Stimulated activated memory B cell treated with anti-CD40 and anti-IgM and Interleukin-4, amounts not matched to agents 10 μg/mL and 1 μg/mL and 100 μg/mL, for 72 hours (primary cell): ENCODE measurements at places on chromosomes 3 and 15.

- H3K36me3 ChIP-seq = no peaks in the 10 kb centered on the region
- ATAC-seq = no peak
- H3K4me3 ChIP-seq = no peak overlapping the region
These were observed 200.3 kb upstream of the ICE2 start for GRCh38 chr15:60679256-60679655.

DNA sequence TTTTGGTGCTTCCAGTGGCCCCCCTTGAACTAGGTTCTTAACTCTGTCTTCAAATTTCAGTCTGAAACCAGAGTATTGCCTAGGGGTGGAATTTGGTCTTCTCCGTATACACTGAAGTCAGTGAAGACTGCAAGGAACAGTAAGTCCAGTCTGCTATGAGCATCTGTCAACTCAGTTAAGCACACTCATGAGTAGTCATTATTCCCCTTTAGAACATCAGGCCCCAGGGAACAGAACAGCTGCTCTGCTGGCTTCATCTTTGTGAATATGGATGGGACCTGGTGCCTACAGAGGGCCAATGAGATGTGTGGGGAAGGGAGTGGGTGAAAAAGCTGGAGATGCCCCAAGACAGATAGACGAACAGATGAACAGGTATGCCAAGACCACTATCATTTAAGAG, 85.2 kb upstream of the PRR23C start:
- no peak overlapping the region for H3K4me3 ChIP-seq
- no peaks in the 10 kb centered on the region for H3K36me3 ChIP-seq
- H3K4me1 ChIP-seq = no peaks in the 10 kb centered on the region
- H3K27ac ChIP-seq = no peak overlapping the region

- peaks cover 7% of the 10 kb centered on the region for H3K36me3 ChIP-seq
- H3K27ac ChIP-seq = no peak overlapping the region
- peaks cover 55% of the 10 kb centered on the region for H3K4me1 ChIP-seq
- H3K27me3 ChIP-seq = no peaks in the 10 kb centered on the region
- H3K4me3 ChIP-seq = no peak overlapping the region
- ATAC-seq = no peak
These were observed 29.3 kb downstream of the PIAS1 start for GRCh38 chr15:68083463-68083862.

GRCh38 chr3:119659606-119660291, 640 bp downstream of the POPDC2 start:
- H3K36me3 ChIP-seq = peaks cover 42% of the 10 kb centered on the region
- no peaks in the 10 kb centered on the region for H3K27me3 ChIP-seq

DNA sequence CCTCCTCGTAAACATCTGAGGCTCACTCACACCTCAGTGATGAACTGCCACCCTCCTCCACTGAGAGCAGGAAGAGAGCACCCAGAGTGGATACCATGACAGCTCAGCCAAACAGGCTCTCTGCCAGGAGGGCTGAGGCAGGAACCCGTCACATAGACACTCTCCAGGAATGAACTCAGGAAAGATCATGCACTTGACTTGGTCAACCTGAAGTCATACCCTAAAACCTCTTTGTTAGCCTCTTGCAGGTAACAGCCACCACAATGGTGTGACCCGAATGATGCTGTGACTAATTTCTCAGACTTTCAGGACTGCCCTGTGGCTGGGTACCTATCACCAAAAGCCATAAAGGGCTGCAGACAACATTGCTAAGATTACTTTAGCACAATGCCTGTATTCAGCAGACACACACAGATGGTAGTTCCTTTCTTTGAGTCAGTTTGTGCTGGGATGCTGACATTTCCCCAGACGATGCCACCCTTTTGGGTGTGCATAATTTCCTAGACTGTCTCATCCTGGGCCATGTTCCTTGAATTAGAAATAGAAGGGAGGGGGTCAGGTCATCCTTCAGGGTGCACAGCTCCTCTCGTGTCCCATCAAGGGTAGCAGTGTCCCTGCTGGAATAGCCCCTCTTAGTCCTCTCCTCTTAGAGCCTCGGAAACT, 30.3 kb downstream of the CX3CR1 start:
- ATAC-seq = no peak
- H3K27me3 ChIP-seq = no peaks in the 10 kb centered on the region
- H3K4me3 ChIP-seq = no peak overlapping the region

DNA sequence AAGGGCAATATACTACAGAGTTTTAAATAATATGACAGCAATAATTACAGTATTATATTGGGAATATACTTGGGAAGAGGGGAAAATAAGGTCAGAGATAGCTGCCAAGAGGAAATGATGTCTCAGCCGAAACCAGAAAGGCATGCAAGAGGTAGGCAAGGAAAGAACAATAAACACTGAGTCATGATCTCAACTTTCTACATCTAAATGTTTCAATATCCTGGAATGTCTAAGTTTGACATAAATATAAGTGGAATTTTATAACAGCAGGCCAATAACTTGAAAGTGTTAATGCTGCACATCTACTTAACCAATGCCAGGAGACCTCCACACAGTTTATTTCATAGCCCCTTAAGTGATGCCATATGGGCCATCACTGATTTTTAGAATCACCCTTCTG, 99.8 kb upstream of the CPNE4 start:
- no peaks in the 10 kb centered on the region for H3K36me3 ChIP-seq
- no peak for ATAC-seq
- peaks cover 29% of the 10 kb centered on the region for H3K27me3 ChIP-seq
- H3K4me3 ChIP-seq = no peak overlapping the region
- H3K27ac ChIP-seq = no peak overlapping the region

DNA sequence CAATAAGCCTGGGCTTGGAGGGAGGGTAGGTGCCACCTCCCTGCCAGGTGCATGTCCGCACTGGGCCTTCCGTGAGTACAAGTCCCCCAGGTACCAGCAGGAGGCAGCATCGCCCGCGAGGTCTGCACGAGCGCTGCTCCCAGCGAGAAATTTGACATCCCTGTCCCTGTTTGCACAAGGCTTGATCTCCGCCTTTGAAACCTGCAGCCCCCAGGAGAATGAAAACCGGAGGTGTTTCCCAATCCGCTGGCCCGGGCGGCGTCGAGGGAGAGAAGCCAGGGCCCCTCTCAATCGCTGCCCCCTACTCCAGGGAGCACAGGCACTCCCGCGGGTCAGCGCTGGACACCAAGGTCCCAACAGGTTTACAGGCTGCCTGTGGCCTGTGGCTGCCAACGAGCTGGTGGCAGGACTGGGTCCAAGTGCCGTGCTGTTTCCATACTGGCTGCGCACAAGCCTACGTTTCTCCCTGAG, 961 bp downstream of the HAPLN3 start:
- ATAC-seq = peak; percentile 63
- peak overlapping the region; percentile 68 for H3K4me3 ChIP-seq
- H3K27me3 ChIP-seq = peaks cover 41% of the 10 kb centered on the region
- H3K36me3 ChIP-seq = no peaks in the 10 kb centered on the region
- peaks cover 19% of the 10 kb centered on the region for H3K4me1 ChIP-seq
- no peak overlapping the region for H3K27ac ChIP-seq

- no peaks in the 10 kb centered on the region for H3K36me3 ChIP-seq
- H3K27me3 ChIP-seq = peaks cover 20% of the 10 kb centered on the region
- no peaks in the 10 kb centered on the region for H3K4me1 ChIP-seq
- no peak overlapping the region for H3K27ac ChIP-seq
- ATAC-seq = no peak
- H3K4me3 ChIP-seq = no peak overlapping the region
These were observed 394.0 kb downstream of the LRTM1 start for GRCh38 chr3:54533856-54534255.

DNA sequence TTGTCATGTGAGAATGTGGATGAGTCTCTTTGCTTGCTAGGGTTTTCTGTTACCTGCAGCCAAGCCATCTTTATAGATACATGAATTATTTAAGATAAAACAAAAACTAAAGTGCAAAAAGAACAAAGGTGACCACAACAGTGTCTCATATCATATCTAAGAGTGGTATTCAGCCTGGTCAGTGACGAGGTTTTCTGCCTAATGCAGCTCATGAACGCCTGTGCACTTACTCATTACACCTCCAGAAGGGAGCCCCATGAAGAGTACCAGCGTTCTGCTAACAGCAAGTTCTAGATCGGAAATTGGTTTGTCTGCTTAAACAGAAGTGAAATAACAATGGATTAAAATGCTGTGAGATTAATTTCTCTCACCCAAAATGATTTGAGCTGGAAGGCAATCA, 19.2 kb downstream of the PXYLP1 start:
- ATAC-seq = no peak
- H3K36me3 ChIP-seq = no peaks in the 10 kb centered on the region
- no peak overlapping the region for H3K27ac ChIP-seq
- H3K27me3 ChIP-seq = no peaks in the 10 kb centered on the region
- no peaks in the 10 kb centered on the region for H3K4me1 ChIP-seq
- no peak overlapping the region for H3K4me3 ChIP-seq

DNA sequence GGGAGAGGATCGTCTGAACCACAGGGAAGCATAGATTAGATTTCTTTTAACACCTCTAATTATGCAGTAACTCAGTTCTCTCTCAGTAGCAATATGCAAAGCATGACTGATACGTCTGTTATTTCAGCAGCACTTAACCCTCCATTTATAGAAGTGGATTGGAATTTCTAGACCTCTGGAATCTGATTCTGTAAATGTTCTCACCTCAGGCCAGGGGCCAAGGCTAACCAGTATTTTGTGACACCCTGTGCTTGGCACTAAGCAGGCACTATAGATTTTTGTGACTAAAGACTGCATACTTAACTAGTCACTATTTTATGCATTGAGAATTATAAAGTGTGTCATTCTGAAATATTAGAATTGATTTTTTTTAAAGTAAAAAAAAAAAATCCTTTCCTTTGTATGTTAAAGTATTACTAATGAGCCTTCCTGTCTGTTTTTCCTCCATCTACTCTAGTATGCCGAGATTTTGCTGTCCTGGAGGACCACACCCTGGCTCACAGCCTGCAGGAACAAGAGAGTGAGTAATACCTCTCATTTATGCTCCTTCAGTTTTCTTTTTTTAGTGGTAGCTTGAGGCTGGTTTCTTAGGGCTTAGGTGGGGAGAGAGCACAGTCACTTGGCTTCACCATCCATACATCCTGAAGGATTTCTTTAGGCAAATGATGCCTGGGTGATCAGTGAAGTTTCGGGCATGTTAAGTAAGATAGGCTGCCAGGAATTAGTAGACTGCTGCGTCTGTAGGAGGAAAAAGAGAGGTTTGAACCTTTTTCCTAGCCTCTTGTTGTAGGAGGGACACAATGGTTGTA, 26.5 kb upstream of the UTS2B start:
- peak overlapping the region; percentile 66 for H3K27ac ChIP-seq
- H3K36me3 ChIP-seq = peaks cover 38% of the 10 kb centered on the region
- ATAC-seq = no peak
- no peaks in the 10 kb centered on the region for H3K27me3 ChIP-seq

DNA sequence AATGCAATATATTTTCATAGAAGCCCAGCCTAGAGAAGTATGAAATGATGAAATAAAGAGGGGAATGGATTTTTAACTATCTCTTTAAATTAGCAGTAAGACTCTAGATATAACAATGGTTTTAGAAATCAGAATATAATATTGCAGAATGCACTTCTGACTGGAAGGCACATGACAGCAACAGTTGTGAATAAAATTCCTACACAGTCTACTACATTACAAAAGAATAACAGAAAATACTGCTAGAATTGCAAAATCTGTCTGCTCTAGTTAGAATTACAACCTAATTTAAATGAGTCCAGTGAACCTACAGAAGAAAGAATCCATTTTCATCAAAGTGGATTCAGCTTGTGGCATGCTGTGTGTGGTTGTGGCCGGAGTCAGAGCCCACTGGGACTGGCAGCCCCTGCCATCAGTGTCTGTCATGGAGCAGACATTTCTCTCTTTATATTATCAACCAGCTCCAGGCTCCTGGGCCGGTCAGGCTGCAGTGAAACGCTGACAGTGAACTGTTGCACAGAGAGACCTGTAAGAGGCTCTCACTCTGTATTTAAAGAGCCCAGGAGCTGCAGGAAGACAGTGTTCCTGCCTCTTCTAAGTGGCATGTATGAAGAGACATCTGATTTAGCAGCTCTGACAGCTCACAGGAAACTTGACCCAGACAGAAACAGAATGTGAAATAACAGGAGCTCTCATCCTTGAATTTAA, 1523.8 kb upstream of the CADM2 start:
- no peaks in the 10 kb centered on the region for H3K4me1 ChIP-seq
- no peak for ATAC-seq
- H3K36me3 ChIP-seq = no peaks in the 10 kb centered on the region

- H3K4me3 ChIP-seq = no peak overlapping the region
- H3K36me3 ChIP-seq = no peaks in the 10 kb centered on the region
- no peaks in the 10 kb centered on the region for H3K27me3 ChIP-seq
- ATAC-seq = no peak
- no peaks in the 10 kb centered on the region for H3K4me1 ChIP-seq
These were observed 69.8 kb upstream of the EOMES start for GRCh38 chr3:27791956-27792355.
